ENCODE measurements at places on chromosomes 7 and 10.

DNA sequence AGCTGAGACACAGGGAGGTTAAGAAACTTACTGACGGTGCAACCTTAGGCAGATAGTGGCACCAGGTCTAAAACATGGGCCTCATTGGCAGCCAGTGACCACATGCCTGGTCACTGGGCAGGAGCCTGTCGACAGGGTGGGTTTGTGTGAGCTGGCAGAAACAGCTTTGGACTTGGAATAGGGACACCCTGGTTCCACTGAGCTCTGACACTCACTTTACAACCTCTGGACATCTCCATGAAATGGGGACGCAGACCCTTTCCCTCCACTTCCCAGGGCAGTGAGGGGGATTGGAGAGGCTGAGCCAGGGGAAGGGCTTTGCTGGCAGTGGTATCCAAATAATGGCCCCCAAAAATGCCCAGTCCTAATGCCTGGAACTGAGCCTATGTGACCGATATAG is 49.7 kb downstream of the OAT start:
- no peak for DNase-seq

DNA sequence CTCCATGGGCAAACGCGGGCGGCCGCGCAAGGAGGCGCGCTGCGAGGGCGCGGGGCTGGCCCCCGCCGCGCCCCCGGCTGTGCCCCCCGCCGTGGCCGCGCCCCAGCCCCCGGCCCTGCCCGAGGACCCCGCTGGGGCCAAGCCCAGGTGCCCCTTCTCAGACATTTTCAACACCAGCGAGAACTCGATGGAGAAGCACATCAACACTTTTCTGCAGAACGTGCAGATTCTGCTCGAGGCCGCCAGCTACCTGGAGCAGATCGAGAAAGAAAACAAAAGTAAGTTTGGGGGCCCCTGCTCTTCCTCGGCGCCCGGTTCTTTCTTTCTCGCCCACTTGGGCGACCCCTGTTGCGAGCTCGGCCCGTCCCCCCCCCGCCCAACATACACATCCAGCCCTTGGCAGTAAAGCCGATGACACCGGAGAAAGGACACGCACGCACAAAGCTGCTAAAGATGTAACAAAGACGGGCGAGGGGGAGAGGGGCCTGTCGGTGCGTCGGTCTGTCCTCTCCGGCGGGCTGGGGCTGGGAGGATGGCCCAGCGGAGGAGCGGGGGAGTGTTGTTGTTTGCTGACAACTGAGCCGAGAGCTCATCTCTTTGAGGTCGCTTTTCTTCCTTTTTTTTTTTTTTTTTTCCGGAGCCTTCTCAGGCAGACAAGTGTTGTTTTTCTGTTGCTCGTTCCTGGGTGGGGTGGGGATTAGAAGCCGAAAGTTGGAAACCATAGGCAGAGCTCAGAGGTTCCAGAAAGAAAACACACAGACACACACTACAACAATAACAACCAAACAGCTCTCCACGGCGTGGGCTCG is 604 bp downstream of the MXI1 start:
- DNase-seq: no peak

GRCh38 chr7:19709249-19709578 is 377 bp upstream of the POLR1F start:
- DNase-seq: no peak

- DNase-seq: no peak
Measured at GRCh38 chr7:107291434-107291833, 122.6 kb downstream of the HBP1 start.

GRCh38 chr7:2940466-2940865 is 96.4 kb upstream of the GNA12 start:
- no peak for DNase-seq

GRCh38 chr10:3095373-3096139 is 28.2 kb downstream of the PFKP start:
- DNase-seq: peak; percentile 13

DNA sequence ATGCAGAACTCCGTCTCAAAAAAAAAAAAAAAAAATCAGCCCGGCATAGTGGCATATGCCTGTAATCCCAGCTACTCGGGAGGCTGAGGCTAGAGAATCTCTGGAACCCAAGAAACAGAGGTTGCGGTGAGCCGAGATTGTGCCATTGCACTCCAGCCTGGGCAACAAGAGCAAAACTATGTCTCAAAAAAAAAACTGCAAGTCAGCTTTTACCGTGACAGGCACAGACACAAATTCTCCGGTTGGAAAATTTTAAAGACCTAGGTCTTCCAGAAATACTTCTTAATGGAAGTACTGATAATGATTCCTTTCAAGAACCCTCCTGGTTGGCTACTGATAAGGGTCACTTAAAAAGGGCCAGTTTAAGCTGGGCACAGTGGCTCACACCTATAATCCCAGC is 19.4 kb upstream of the ARPC1B start:
- DNase-seq: no peak

Data from stimulated activated CD4-positive, alpha-beta T cell treated with anti-CD3 and anti-CD28 coated beads, Interleukin-1b, Interleukin-23, amount 100 ng/mL, for 1 hour (primary cell).